Karpas-422 (cell line): ENCODE measurements at places on chromosomes 7 and 10. TPM values are rescaled to one million over a fixed set of nuclear protein-coding genes. Genes with fewer than 3 reads are reported as not detected.

DNA sequence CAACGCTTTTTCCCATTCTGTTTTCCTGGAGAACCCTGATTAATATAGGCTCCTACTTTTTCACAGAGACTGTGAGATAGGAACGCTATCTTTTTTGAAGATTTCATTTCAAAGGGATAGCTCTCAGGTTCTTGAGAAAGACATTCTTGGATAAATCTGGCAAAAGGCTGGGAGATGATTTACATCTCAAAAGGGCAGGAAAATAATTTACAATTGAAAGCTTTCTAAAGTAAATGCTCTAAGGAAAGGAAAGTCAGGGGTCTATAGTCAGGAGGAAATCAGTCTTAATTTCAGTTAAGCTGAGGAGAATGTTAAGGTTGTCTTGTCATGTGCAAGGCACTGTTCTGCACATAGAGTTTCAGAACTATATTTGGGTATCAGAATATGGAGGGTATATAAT is 278.8 kb downstream of the KIF20B start:
- DNase-seq: no peak

- DNase-seq: no peak
Observed at GRCh38 chr7:130409067-130409711, 28.9 kb downstream of the CPA1 start.

- no peak for DNase-seq
Observed at GRCh38 chr10:775245-776075, 86.0 kb upstream of the DIP2C start.

DNA sequence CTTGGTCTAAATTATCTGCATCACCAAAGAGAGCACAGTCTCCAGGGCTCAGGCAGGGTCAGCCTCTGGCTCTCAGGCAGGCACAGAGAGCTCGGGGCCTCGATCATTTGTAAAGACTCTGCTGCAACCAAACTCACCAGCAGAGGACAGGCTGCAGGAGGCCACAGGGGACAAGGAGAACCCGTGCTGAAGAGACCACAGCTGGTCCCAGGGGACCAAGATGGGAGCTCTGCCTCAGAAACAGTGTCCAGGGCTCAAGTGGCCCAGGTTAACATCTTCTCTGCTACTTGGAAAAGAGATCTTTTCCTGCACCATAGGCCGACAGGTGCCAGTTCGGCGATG is 543.2 kb downstream of the PTPRN2 start:
- DNase-seq: no peak

DNA sequence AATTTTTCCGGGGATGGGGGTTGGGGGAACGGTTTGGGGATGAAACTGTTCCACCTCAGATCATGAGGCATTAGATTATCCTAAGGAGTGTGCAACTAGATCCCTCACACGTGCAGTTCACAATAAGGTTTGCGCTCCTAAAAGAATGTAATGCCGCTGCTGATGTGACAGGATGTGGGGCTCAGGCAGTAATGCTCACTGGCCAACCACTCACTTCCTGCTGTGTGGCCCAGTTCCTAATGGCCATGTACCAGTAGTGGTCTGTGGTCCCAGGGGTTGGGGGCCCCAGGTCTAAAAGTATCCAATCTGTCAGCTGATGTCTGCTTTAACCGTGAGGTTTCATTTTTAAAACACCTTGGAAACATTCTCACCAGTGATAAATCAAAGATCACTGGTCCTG is 2.2 kb downstream of the STN1 start:
- no peak for DNase-seq

Gene AHCYL2
- 6.0 and 6.6 TPM in 2 replicates for total RNA-seq

GRCh38 chr10:63666836-63667383 is 145.7 kb downstream of the REEP3 start:
- DNase-seq: no peak

- DNase-seq: no peak
Observed at GRCh38 chr10:113086282-113086681, 136.2 kb downstream of the TCF7L2 start.

- DNase-seq: no peak
Observed at GRCh38 chr10:118330295-118331076, 11.6 kb downstream of the FAM204A start.

GRCh38 chr10:74543276-74543675 is 283.1 kb upstream of the KAT6B start:
- DNase-seq: no peak

- DNase-seq: no peak
Observed at GRCh38 chr7:111997546-111997945, 208.7 kb downstream of the DOCK4 start.

DNA sequence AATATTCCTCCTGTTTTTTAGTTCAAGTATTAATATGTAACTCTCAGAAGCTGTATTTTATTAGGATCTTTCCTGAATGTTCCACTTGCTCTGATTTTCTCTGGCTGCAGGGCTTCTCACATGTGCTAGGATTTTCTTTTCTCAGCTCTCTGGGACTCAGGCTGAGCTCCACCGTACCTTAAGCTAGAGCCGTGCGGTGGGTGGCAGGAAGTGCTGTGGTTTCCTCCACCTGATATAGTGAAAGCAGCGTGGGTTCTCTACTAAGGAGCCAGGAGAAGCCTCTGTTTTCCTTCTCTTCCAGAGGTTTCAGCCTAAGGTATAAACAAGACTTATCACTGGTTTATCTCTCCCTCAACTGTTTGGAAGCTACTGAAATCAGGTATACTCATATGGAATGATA is 433.6 kb downstream of the NRG3 start:
- no peak for DNase-seq
